ENCODE measurements at places on chromosomes 5 and 9.

- no peak for DNase-seq
Measured at GRCh38 chr9:108099854-108100253, 610.3 kb upstream of the KLF4 start.

DNA sequence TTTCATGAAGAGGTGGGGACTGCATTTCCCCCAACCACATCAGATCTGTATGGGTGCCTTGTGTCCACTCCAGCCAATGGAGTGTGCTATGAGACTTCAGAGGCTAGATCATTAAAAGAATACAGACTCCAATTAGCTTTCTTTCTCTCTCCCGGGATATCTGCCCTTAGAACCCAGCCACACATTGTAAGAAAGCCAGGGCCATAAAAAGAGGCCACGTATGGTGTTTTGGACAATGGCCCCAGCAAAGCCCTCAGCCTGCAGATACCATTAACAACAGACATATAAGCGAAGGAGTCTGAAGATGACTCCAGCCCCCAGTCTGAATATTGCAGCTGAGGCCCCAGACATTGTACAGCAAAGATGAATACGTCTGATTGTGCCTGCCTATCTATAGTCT, 21.5 kb downstream of the IL6ST start:
- DNase-seq, result no peak

GRCh38 chr5:109365653-109366052, 44.1 kb downstream of the PJA2 start:
- DNase-seq, result no peak

DNA sequence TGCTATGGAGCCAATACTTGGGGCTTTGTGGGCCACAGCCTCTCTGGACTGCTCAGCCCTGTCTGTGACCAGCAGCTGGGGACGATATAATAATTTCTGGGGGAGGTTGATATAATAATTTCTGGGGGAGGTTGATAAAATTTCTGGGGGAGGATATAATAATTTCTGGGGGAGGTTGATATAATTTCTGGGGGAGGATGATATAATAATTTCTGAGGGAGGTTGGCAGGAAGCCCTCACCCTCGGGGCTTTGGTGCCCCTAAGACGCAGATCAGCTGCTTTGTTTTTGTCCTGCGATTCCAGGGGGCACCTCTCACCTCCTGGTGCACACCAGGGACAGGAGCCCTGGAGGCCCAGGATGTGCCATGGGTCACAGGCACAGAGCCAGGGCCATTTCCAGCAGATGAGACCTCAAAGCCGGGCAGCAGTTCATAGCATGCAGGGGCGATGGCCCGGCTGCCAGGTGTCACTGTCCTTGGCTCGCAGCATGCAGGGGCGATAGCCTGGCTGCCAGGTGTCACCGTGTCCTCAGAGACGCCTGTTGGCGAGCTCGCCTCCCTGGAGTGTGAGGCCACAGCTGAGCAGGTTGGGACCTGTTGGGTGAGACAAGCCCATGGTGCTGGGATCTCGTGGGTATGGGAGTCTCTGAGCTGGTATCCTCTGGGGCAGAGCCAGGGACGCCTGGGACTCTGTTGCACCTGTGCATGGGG, 3.8 kb upstream of the TOR4A start:
- no peak for DNase-seq

GRCh38 chr5:759111-759751, 25.3 kb downstream of the ZDHHC11B start:
- no peak for DNase-seq

DNA sequence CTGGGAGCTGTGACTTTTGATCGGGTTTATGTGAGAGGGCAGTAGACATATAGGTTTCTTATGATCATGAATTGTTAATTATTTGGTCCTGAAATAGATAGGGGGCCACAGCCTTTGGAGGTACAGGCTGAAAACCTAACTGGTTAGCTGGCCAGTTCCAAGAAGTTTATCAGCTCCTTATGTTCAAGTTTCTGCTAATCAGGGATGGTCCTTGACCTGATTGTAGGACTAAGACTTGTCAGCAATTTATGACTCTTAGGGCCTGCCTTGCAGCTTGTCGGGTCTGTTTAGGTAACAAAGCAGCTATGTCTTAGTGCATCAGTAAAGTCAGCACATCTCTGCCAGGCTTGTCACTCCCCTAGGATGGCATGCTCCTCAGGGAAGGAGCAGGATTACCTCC, 151.8 kb upstream of the RUSC2 start:
- no peak for DNase-seq

DNA sequence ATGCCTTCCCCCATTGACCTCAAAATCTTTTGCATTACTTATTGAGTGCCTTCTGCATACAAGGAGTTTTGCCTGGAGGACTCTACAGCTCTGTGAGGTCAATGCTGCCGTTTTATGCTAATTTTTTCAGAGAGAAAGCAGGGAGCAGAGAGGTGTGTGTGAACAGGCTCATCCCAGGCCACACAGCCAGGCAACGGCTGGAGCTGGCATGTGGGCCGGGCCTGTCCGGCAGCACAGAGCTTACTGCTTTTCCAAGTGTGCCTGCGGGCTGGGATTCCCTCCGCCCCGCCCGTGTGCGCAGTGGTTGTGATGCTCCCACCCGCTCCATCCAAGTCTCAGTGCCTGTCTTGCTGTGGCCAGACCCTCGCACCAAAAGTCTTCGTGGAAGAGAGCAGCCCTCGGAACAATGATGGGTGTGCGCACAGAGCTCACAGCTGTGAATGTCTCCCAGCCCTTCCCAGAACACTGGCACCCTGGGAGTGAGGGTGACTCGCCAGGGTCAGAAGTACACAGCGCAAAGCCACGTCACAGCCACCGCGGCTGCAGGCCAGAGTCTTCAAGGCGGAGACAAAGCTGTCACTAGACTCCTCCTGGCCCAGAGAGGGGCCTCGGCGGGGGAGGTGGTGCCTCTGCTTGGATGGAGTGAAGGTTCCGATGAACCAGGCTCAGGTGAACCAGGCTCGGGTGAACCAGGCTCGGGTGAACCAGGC, 82.8 kb downstream of the COL5A1 start:
- no peak for DNase-seq

- no peak for DNase-seq
Measured at GRCh38 chr9:130167927-130168326, 4.3 kb upstream of the NCS1 start.

GRCh38 chr9:116574027-116574679, 113.0 kb upstream of the TRIM32 start:
- no peak for DNase-seq

- no peak for DNase-seq
Measured at GRCh38 chr5:8493176-8493575, 624.2 kb downstream of the MTRR start.

- no peak for DNase-seq
Measured at GRCh38 chr5:66540078-66540477, 56.1 kb upstream of the MAST4 start.

Measured in GDM1 (cell line).